ENCODE measurements at places on chromosomes 12 and 14.

DNA sequence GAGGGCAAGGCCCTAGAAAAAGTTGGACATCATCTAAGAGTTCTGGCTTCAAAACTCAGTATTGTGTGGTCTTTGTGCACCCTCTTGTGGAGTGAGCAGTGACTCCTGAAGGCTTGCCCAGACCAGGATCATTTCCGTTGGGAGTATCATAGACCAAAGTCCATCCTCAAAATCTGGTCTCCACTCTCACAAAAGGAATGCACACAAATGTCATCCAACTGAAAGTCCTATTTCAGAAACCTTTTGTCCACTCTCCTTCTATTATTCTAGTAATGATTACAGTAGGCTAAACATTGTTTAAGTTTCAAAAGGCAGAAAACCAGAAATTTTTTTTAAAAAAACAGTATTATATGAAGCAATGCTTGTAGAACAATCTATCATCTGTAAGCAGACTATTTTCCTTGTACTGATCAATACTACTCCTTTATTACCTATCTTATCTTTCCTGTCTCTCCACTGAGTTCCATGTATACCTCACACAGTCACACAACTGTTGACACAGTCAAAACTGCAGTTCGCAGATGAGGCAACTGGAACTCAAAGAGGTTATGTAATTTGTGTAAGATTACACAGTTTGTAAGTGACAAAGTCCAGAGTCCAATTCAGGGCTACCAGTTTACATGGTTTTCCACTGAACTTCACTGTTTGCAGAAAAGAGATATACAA lies 41.4 kb downstream of the COX16 start:
- DNase-seq, result peak; percentile 2

GRCh38 chr12:12819752-12820311 lies 6.7 kb downstream of the DDX47 start:
- no peak for DNase-seq

DNA sequence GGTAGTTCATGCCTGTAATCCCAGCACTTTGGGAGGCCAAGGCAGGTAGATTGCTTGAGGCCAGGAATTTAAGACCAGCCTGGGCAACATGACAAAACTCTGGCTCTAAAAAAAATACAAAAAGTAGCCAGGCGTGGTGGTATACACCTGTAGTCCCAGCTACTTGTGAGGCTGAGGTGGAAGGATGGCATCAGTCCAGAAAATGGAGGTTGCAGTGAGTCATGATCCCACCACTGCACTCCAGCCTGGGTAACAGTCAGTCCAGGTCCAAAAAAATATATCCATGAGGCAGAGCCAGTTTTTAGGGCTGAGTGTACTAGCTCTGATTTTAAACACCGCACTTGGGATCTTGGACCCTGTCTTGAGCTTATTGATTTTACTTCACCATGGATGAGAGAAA lies 30.6 kb upstream of the FICD start:
- DNase-seq, result no peak

- no peak for DNase-seq
Measured at GRCh38 chr12:12376646-12377448, 20.0 kb downstream of the BORCS5 start.

DNA sequence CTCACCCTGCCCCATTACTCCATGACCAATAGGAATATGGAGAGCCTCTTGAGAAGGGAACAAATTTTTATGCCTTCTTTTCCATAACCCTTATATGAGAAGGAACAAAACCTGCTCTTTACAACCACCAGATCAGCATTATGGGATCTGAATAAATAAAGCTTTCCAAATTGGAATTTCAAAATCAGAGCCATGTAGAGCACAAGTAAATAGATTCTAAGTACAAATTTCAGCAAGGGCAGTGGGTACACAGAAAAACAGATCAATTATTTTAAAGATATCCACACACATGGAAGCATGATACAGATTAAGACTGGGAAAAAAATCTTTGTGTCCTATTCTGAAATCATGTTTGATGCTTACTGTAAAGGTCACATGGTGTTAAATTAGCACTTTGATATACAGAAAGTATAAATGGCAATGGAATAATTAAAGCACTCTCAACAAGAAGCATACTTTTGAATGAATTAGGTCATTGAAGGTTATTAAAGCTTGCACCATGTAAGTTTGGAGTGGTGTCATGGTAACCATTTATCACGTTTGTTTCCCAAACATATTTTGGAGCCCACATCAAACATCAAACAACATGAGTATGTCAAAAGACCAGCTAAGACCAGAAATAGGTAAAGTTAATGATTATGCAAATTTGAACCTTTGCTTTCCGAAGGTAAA lies 75.9 kb upstream of the AVPR1A start:
- no peak for DNase-seq

Measured in memory B cell (primary cell).